ENCODE measurements at places on chromosomes 16 and 17.

GRCh38 chr16:46768809-46769208 lies 20.7 kb upstream of the MYLK3 start:
- DNase-seq = no peak

DNA sequence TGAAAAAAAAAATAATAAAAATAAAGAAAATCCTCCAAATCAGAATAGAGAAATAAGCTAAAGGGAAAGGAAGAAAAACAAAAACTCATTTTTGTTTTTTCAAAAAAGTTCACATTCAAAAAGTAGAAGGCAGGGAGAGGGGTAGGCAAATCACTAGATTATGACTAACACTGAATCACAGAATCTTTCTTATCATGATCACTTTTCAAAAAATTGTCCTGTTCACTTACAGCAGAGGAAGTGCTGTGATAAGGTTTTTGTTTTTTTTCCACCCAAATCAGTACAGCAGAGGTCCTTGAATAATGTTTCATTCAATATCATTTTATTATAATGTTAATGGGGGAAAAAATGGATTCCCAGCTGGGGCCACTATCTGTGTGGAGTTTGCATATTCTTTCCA lies 106.4 kb downstream of the CA4 start:
- DNase-seq = no peak

DNA sequence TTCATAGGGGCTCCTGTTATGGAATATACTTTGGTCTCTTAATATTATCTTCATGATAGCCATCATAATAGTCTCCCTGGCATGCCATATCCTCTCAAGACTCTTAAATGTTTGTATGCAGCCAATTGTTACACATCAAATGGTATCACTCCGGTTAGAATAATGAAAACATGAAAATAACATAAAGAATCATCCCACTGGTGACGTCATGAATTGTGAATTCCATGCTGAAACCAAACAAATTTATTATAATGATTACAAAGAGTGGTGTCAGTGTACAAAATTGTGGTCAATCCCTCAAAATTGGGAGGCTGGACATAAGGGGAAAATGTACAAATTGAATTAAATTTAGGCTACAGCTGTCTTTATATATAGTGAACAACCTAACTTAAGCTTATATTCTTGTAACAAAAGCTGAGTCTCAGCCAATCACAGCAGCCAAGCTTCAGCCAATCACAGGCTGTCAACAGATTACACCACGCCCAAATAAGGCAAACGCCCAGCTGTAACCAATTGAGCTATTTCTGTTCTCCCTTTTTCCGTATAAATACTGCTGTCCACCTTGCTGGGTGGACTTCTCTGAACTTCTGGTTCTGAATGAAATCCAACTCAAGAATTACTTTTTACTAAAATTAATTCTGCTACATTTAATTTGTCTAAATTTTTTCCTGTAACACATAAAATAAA lies 156.1 kb downstream of the CHD9NB start:
- no peak for DNase-seq

DNA sequence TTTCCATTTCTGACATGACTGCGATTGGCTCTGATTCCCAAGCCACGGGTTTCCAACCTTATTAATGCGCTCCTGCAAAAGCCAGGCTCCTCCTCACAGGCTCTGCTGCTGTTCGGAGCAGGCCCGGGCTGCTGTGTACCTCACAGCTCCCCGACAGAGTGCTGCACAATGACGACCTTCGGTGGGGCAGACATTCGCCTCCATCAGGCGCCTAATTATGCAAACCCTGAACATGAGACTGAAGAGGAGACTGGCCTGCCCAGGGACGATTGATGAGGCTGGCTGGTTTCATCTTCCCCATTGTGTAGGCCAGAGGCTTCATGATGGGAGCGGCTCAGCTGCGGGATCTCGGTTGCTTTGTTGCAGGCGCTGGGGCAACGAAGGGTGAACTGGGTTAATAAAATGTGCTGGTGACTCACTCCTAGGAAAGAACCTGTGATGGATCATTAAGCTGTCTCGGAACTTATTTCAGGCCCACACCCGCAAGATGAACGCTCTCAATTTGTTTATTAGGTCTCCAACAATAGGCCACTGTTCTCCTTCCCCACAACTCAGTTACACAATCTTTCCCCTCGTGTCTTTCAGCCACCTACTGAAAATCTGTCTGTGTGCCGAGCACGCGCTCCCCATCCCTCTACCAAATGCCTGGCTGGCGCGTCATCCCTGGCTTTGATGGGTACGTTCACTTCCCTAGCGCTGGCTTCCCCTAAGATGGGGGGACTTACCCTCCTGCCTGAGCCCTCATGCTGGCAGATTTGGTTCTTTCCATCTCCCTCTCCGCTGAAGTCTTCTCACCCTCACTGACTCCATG lies 27.2 kb upstream of the TOB1 start:
- no peak for DNase-seq

DNA sequence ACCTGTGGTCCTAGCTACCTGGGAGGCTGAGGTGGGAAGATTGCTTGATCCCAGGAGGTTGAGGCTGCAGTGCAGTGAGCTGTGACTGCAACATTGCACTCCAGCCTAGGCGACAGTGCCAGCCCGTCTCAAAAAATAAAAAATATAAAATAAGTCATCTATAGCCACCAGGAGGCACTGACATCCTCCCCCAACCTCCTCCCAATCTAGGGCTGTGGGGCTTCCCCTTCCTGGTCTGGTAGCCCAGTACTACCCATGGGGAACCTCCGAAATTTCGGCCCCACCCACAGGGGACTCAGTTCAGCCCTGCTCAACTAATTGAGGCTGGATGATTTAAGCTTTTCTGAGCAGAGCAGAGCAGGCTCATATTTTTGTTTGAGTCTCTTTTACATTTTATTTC lies 3.2 kb downstream of the ZSCAN10 start:
- no peak for DNase-seq

GRCh38 chr17:56978441-56979090 lies 635 bp downstream of the SCPEP1 start:
- DNase-seq = no peak

- no peak for DNase-seq
Measured at GRCh38 chr16:23401139-23401538, 51.9 kb downstream of the COG7 start.

DNA sequence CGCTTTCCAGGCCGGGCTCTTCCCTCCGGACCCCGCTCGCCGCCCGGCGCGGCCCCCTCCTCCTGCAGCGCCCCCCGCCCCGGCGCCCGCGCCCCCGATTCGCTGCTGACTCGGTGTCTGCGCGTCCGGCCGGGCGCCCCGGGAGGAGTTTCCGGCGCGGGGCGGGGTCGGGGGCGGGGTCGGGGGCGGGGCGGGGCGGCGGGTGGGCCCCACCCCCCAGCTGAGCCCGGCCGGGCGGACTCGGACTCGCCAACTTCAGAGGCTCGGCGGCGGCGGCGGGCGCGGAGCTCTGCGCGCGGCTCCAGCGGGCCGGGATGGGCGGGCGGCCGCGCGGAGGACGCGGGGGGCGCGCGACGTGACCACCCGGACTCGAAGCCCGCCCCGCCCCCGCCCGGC lies at the start of gene METRNL:
Gene METRNL, plus strand, starts transcription at position 258 of the 396 bp plus-strand sequence. CDS start 207 bp downstream, outside the sequence.
- peak; percentile 82 for DNase-seq

GRCh38 chr16:68744744-68745280 lies 7.7 kb downstream of the CDH1 start:
- peak; percentile 79 for DNase-seq

- DNase-seq = no peak
Measured at GRCh38 chr17:6706996-6707395, 6.2 kb downstream of the SLC13A5 start.

DNA sequence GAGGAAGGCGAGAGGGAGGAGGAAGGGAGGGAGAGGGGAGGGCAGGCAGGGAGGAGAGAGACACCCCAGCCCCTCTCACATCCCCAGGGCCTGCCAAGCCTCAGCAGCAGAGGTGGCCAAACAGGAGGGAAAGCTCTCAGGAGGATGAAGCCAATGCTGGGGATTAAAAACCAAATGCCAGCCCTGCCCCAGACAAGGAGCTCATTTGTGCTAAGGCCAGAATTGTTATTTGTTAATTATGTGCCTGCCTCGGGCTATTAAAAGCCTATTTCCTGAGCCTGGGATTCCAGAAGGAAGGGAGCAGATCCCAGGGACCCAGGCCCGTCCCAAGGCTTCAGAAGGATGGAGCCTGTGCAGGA lies 27.9 kb upstream of the GINS2 start:
- no peak for DNase-seq

DNA sequence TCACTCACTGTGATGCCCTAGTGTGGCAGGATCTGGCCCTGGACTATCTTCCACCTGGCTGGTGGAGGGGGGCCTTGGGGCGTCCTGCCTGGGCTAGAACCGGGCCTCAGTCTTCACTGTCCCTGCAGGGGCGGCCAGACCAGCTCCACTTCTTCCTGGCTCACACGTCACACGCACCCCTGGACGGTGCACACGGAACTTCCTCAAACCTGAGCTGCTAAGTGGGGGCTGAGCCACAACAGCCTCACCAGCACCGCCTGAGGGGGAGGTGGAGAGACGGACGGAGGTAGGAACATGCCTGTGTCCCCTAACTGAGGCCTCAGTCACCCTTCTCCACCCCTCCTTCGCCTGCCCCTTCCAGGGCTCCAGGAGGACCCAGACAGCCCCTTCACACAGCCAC lies 36.6 kb downstream of the TIMM22 start:
- no peak for DNase-seq

DNA sequence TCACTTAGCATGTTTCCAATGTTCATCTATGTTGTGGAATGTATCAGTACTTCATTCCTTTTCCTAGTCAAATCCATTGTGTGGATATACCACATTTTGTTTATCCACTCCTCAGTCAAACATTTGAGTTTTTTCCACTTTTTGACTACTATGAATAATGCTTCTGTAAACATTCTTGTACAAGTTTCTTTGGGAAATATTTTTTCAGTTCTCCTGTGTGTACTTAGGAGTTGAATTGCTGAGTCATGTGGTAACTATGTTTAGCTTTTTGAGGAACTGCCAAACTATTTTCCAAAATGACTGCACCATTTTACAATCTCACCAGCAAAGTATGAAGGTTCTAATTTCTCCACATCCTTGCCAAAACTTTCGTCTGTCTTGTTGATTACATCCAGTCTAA lies 223.7 kb upstream of the AXIN2 start:
- no peak for DNase-seq

- no peak for DNase-seq
Measured at GRCh38 chr16:66751053-66751302, 431 bp downstream of the DYNC1LI2 start.

DNA sequence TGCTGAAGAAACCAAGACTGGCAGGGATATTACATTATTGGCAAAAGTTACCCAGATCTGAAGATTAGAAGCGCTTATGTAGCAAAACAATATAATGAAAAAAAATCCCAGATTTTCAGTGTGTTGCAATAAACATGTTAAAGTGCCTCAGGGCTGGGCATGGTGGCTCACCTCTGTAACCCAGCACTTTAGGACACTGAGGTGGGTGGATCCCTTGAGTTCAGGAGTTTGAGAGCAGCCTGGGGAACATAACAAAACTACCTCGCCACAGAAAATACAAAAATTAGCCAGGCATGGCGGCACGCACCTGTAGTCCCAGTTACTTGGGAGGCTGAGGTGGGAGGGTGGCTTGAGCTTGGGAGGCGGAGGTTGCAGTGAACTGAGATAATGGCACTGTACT lies 6.8 kb downstream of the ZNF207 start:
- no peak for DNase-seq

- DNase-seq = peak; percentile 97
Measured at GRCh38 chr17:8887834-8888703, 20.6 kb upstream of the PIK3R6 start.

GRCh38 chr17:64491034-64491860 lies 5.6 kb downstream of the POLG2 start:
- DNase-seq = no peak

DNA sequence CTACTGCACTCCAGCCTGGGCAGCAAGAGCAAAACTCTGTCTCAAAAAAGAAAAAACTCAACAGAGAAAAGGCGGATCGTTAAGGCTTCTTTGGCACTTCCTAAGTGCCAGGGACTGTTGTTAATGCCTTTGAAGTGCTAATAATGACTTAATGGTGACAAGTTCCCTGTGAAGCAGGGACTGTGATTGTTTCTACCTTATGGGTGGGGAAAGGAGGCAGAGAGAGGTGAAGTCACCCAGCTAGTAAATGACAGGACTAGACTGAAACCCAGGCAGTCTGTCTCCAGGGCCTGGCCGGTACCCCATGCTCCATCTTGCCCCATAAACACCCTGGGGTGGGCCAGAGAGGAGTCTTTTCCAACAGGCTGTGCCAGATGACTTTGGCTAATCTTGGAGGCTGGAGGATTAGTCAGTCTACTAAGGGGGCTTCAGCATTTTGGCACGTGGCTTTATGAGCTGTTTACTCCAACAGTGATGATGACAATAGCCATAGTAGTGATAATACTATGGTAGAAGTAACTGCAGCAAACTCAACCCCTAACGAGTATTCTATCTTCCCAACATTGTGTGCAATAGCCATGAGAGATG lies 26.9 kb downstream of the ABCC1 start:
- no peak for DNase-seq

GRCh38 chr17:79024901-79025737 lies 1.1 kb downstream of the C1QTNF1 start:
- no peak for DNase-seq

DNA sequence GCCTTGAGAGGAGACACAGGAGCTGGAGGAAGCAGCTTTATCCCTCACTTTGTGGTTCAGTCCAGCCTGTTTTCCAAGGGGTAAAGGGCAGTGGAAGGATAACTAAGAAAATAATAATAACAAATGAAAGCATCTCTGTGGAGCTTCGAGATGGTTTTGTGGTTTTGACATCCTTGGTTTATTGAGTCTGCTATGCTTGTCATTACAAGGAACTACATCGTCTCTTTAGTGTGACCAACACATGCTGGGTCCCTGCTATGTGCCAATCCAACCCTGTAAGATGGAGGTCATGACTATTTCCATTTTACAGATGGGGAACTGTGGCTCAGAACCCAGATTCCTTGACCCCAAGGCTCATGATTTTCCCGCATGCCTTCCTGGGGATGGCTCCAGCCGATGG lies 124.8 kb downstream of the MRM1 start:
- no peak for DNase-seq

- DNase-seq = no peak
Measured at GRCh38 chr16:72430121-72430520, 258.2 kb upstream of the PMFBP1 start.

- peak; percentile 88 for DNase-seq
Measured at GRCh38 chr17:68600067-68600930, 868 bp downstream of the FAM20A start.

DNA sequence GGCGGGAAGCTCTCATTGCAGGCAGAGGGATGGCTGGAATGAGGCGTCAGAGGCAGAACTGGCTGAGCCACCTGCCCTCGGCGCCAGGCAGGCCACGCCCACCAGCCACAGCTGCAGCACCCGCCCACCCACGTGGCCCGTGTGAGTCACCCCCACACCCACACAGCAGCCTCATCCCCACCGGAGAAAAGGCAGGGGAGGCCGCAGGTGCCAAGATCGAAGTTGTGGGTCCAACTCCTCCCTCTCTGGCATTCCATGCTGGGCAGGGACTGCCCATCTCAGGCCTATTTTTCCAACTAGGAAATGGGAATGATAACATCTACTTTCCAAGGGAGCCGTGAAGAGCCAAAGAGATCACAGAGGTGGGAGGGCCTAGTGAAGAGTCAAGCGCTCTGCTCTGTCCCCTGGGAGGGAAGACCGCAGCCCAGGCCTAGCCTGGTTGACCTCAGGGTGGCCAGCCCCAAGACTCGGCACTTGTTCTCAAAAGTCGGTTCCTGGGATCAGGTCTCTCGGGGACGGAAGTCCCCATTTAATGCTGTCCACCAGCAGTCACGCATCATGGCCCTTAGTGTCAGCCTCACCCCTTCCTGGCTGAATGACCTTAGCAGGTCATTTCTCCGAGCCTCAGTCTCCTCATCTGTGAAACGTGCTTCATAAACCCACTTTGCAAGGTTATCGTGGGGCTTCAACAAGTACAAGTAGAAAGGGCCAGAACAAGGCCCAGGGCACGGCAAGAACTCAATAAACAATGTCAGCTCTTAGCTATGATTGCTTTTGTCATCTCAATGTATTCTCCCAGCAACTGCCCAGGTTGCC lies at the start of gene TRPV3:
Gene TRPV3, minus strand, starts transcription at position 45 of the 816 bp plus-strand sequence. CDS start 2,962 bp downstream, outside the sequence.
- DNase-seq = peak; percentile 24
